Smooth muscle cell of the pulmonary artery (primary cell): ENCODE measurements at places on chromosomes 3 and 15. TPM values are rescaled to one million over a fixed set of nuclear protein-coding genes. Genes with fewer than 3 reads are reported as not detected.

The IL20RB gene
- total RNA-seq = 0.98 and 1.0 TPM in 2 replicates

The FES gene
- 17.4 and 23.2 TPM in 2 replicates for total RNA-seq

The ARPP21 gene
- 2.4 and 3.3 TPM in 2 replicates for total RNA-seq

The UPK1B gene
- 0.17 and 0.98 TPM in 2 replicates for total RNA-seq

The CPB1 gene
- not detected in 2 replicates for total RNA-seq

The SERINC4 gene
- total RNA-seq = not detected in 2 replicates

The SELENOS gene
- 60.5 and 67.3 TPM in 2 replicates for total RNA-seq

The PPP1R14D gene
- not detected in 2 replicates for total RNA-seq

The COL7A1 gene
- 32.6 and 40.7 TPM in 2 replicates for total RNA-seq

The NR1I2 gene
- total RNA-seq = 0.20 and 0.23 TPM in 2 replicates

The RABL3 gene
- 16.7 and 18.4 TPM in 2 replicates for total RNA-seq

The IGDCC3 gene
- total RNA-seq = not detected in 2 replicates

The SLC35G2 gene
- total RNA-seq = 9.3 and 10.1 TPM in 2 replicates

The STXBP5L gene
- not detected in 2 replicates for total RNA-seq

The SCG5 gene
- 15.9 and 29.6 TPM in 2 replicates for total RNA-seq

The RBPMS2 gene
- 0.07 TPM in 1 of 2 replicates, not detected in the other for total RNA-seq

The SLC9C1 gene
- total RNA-seq = 0.20 and 0.43 TPM in 2 replicates

The CD86 gene
- total RNA-seq = not detected in 2 replicates

The ARHGEF26 gene
- total RNA-seq = 1.4 and 1.5 TPM in 2 replicates

The PTH1R gene
- total RNA-seq = 0.20 and 2.1 TPM in 2 replicates

The SLC24A5 gene
- not detected in 2 replicates for total RNA-seq

The WDR49 gene
- 0.07 and 0.56 TPM in 2 replicates for total RNA-seq

The CIB1 gene
- 30.1 and 40.8 TPM in 2 replicates for total RNA-seq

The GOLGA8H gene
- total RNA-seq = 0.30 and 0.39 TPM in 2 replicates

The CP gene
- total RNA-seq = 16.1 and 42.1 TPM in 2 replicates

The TRIM71 gene
- total RNA-seq = not detected in 2 replicates

The THPO gene
- 0.10 and 0.46 TPM in 2 replicates for total RNA-seq

The GABRB3 gene
- 0.66 and 1.3 TPM in 2 replicates for total RNA-seq

The EFHB gene
- 0.63 and 0.72 TPM in 2 replicates for total RNA-seq

The FANCD2OS gene
- total RNA-seq = not detected in 2 replicates

The MYRIP gene
- 0.85 and 4.3 TPM in 2 replicates for total RNA-seq

The GOLGA8M gene
- total RNA-seq = 1.8 and 2.0 TPM in 2 replicates

The C3orf49 gene
- total RNA-seq = not detected in 2 replicates

The NOX5 gene
- total RNA-seq = 0.23 and 0.39 TPM in 2 replicates

The GOLGA8S gene
- 0.07 and 0.10 TPM in 2 replicates for total RNA-seq

The ABTB1 gene
- 15.4 and 21.1 TPM in 2 replicates for total RNA-seq

The CCR3 gene
- not detected in 2 replicates for total RNA-seq

The C2CD4A gene
- total RNA-seq = 0.36 and 1.4 TPM in 2 replicates

The SMCO1 gene
- not detected in 2 replicates for total RNA-seq
